Natural killer cell (primary cell): ENCODE measurements at places on chromosomes 2 and 18. TPM values are rescaled to one million over a fixed set of nuclear protein-coding genes. Genes with fewer than 3 reads are reported as not detected.

Gene PSMA8
- 1.3 TPM for total RNA-seq

Gene TNS1
- 3.0 TPM for total RNA-seq

Gene C2orf68
- 48.4 TPM for total RNA-seq

Gene TBR1
- not detected for total RNA-seq

Gene PLCL1
- 2.8 TPM for total RNA-seq

DNA sequence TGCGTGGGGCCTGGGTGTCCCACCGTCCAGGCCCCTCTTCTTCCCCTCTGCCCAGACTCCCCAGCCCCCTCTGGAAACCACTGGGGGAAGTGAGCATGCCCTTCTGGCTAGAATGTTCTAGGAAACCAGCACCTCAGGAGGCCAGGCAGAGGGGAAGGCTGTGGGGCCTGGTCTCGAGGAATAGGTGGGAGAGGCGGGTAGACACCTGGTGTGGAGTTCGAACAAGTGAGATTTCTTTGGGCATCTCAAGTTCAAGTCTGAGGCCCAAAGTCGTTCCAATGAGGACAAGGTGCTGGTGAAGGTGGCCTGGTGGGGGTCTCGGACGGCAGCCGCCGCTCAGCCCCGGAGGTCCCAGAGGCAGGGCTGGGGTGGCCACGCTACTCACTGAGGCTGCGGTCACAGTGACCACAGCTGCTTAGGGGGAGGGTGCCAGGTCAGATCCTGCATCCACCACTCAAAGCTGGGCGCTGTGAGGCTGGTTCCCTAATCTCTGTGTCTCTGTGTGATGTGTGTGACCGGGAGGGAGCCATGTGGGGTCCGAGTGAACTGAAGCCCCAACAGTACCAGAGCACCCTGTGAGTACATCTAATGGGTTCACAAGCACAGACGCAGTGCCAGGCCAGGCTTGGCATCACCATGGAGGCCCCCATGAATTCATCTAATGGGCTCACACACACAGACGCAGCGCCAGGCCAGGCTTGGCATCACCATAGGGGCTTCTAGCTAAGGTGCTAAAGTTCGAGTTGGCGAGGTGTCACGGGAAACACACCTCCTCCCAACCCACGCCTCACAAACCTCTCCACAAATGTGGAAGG is 26.5 kb upstream of the PXDN start:
- H3K27me3 ChIP-seq, result no peaks in the 10 kb centered on the region
- no peaks in the 10 kb centered on the region for H3K4me1 ChIP-seq
- no peak for DNase-seq
- H3K4me3 ChIP-seq, result no peak overlapping the region

GRCh38 chr2:120415060-120415459 is 69.1 kb downstream of the INHBB start:
- no peak overlapping the region for H3K4me3 ChIP-seq
- no peaks in the 10 kb centered on the region for H3K4me1 ChIP-seq
- H3K36me3 ChIP-seq, result no peaks in the 10 kb centered on the region

GRCh38 chr2:183474912-183475695 is 350.9 kb downstream of the NUP35 start:
- no peaks in the 10 kb centered on the region for H3K27me3 ChIP-seq
- no peak overlapping the region for H3K4me3 ChIP-seq
- no peaks in the 10 kb centered on the region for H3K4me1 ChIP-seq

GRCh38 chr2:169001116-169001815 is 29.9 kb downstream of the ABCB11 start:
- no peaks in the 10 kb centered on the region for H3K36me3 ChIP-seq
- H3K27me3 ChIP-seq, result no peaks in the 10 kb centered on the region
- no peak overlapping the region for H3K27ac ChIP-seq
- H3K4me3 ChIP-seq, result no peak overlapping the region
- DNase-seq, result no peak

GRCh38 chr18:71040161-71040560 is 751.3 kb downstream of the SOCS6 start:
- DNase-seq, result no peak
- H3K36me3 ChIP-seq, result no peaks in the 10 kb centered on the region
- no peak overlapping the region for H3K4me3 ChIP-seq
- H3K27ac ChIP-seq, result no peak overlapping the region
- H3K27me3 ChIP-seq, result no peaks in the 10 kb centered on the region

DNA sequence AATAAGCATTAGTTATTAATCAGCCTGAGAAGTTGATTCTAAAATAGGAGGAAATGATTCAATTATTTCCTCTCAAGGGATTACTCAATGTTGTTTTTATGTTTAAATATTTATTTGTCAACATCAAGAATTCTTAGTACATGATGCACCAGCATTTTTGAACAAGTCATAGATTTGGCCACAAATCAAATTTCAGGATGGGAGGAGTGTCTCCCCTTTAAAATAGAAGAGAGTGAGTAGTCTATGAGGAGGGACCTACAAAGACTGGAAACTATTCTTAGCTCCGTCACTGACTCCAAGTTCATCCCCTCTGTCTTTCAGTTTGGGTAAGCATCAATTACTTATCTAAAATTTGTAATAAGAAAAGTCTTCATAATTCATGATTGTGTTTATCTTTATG is 18.6 kb upstream of the IL18R1 start:
- no peak overlapping the region for H3K4me3 ChIP-seq
- no peaks in the 10 kb centered on the region for H3K36me3 ChIP-seq
- no peaks in the 10 kb centered on the region for H3K27me3 ChIP-seq
- no peak overlapping the region for H3K27ac ChIP-seq
- no peak for DNase-seq
- H3K4me1 ChIP-seq, result no peaks in the 10 kb centered on the region

- H3K4me1 ChIP-seq, result no peaks in the 10 kb centered on the region
- H3K36me3 ChIP-seq, result no peaks in the 10 kb centered on the region
- no peak overlapping the region for H3K4me3 ChIP-seq
- H3K27ac ChIP-seq, result no peak overlapping the region
Measured at GRCh38 chr2:45993476-45993991, 303.7 kb upstream of the EPAS1 start.

- no peak overlapping the region for H3K4me3 ChIP-seq
- H3K36me3 ChIP-seq, result peaks cover 53% of the 10 kb centered on the region
- peaks cover 20% of the 10 kb centered on the region for H3K4me1 ChIP-seq
- H3K27ac ChIP-seq, result no peak overlapping the region
Measured at GRCh38 chr2:219182331-219183150, 4.5 kb downstream of the RETREG2 start.

DNA sequence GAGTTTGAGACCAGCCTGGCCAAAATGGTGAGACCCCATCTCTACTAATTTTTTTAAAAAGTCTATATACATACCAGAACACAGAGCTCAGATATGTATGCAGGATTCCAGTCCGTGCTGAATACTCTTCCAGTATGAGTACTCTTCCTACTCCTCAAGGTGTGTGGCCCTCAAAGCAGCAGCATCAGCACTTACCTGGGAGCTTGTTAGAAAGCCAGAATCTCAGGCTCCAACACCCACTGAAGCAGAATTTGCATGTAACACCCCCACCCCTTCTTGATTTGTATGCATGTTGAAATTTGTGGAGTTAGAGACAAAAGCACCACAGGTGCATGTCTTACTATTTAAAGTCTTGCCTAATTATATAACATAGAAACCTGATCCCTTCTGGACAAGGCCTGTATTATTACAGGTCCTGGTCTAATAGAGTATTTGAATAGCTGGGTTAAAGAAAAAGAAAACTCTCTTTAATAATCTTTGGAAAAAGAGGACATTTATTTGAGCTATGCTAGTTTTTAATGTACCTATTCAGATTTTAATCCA is 50.3 kb upstream of the NFE2L2 start:
- DNase-seq, result no peak
- no peak overlapping the region for H3K4me3 ChIP-seq
- H3K4me1 ChIP-seq, result peaks cover 1% of the 10 kb centered on the region
- no peak overlapping the region for H3K27ac ChIP-seq
- no peaks in the 10 kb centered on the region for H3K27me3 ChIP-seq
- H3K36me3 ChIP-seq, result no peaks in the 10 kb centered on the region

DNA sequence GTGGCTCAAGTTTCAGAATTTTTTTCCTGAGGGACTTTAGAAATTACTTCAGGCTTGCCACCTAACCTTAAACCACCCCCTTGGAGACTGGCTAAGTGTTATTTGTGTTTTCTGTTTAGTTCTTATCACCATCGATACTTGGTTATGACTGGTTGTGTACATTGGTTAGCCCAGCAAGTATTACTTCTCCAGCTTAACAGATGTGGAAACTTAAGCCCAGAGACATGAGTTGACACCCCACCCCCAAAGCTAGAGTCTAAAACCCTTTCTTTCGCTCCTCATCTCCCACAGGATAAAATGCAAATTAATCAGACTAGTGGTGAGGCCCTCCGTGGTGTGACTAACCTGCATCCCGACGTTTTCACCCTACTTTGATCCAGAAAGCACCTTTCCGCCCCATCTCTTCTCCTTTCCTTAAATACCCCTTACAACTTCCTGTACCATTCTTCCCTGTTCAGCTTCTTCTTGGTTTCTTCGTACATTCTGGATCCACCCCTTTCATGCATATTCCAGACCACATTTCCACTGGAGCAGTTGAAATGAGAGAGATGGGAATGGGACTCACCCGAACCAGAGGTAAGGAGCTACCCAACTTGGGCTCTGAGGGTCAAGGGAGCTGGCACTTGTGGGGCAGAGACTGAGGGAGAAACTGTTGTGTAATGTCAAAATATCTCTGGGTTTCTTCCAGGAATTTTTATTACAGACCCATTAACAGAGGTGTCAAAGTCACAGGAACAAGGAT is 819 bp upstream of the MAP3K2 start:
- no peak for DNase-seq
- no peaks in the 10 kb centered on the region for H3K27me3 ChIP-seq
- peaks cover 29% of the 10 kb centered on the region for H3K4me1 ChIP-seq

GRCh38 chr2:88828397-88829137 is 137.1 kb downstream of the RPIA start:
- no peak overlapping the region for H3K27ac ChIP-seq
- no peaks in the 10 kb centered on the region for H3K36me3 ChIP-seq
- H3K27me3 ChIP-seq, result no peaks in the 10 kb centered on the region
- peaks cover 3% of the 10 kb centered on the region for H3K4me1 ChIP-seq
- H3K4me3 ChIP-seq, result no peak overlapping the region

DNA sequence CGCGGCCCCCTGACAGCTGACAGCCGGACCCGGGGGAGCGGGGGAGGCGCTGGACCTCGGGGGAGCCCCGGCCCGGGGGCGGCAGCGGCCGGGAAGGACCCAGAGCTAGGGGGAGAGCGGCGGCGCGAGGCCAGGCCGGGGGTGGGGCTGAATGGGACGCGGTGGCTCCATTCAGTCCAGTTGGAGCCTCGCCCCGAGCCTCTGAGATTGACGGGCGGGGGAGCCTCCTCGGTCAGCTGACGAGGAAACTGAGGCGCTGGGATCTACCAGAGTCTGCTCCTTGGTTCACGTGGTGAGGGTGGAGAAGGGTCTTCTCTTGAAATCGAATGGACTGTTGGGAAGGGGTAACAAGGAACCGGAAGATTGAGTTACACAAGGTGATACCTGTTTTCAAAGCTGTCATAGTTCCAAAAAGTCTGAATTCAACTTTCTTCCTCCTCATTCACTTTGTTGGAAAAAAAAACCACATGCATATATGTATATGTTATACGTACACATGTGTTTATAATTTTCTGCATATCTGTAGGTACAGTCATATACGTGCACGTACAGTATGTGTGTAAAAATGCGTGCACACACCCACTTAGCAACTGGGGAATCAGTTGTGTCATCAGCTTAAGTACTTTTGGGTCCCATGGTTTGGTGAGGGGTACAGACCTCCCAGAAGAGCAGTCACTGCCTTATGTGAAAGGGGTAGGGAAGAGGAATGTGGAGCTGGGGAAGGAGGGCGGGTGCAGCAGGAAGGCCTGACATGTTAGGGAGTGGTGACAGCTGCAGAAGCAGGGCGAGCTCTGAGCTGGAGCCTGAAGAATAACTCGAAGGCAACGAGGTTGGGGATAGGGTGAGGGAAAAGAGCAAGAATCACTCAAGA is 628 bp downstream of the PPP1R7 start:
- peaks cover 6% of the 10 kb centered on the region for H3K36me3 ChIP-seq
- peak overlapping the region; percentile 78 for H3K4me3 ChIP-seq
- peak; percentile 21 for DNase-seq
- no peak overlapping the region for H3K27ac ChIP-seq
- H3K27me3 ChIP-seq, result no peaks in the 10 kb centered on the region
- H3K4me1 ChIP-seq, result peaks cover 14% of the 10 kb centered on the region

DNA sequence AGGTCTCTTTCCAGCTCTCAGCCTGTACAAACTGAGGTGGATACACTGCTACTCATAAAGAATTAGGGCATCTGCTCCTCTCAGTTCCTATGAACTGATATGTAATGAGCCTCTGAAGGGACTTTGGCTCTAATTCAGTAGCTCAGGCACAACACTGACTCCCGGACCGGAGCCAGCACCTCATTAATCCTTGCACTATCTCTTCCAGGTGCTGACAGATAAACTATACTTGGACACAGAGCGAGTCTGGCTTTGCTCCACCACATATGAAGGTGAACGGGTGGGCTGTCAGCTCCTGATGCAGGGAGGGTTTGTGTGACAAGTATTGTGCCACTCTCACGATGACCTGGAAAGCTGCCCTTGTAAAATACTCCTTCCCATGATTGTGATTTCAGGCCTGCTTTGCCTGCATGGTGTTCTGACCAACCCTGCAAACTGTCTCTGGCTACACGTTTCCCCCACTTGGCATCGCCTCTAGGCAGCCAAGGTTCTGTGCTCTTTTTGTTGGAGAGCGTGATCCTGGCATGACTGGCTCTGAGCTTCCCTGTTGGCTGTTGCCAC is 111.6 kb upstream of the LMAN1 start:
- no peak for DNase-seq
- no peaks in the 10 kb centered on the region for H3K27me3 ChIP-seq
- no peak overlapping the region for H3K4me3 ChIP-seq
- no peaks in the 10 kb centered on the region for H3K36me3 ChIP-seq
- H3K4me1 ChIP-seq, result no peaks in the 10 kb centered on the region
- H3K27ac ChIP-seq, result no peak overlapping the region

DNA sequence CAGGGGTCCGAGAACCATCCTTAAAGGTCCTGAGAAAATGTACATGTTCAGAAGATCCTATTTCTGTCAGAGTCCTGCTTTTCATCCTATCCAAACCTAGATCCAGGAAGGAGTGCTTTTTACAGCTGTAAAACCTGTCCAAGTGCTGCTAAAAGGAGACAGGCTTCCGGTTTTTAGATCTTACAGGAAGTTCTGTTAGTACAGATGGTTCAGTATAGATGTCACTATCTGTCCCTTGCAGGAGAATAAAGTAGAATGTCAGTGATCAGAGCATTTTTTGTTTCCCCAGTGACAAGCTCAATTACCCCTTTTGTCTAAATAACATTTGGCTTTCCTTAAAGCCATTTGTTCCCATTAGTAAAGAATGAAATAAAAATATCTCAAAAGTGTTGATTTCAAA is 98.3 kb downstream of the NRP2 start:
- H3K4me3 ChIP-seq, result no peak overlapping the region
- DNase-seq, result no peak
- H3K27me3 ChIP-seq, result no peaks in the 10 kb centered on the region
- no peak overlapping the region for H3K27ac ChIP-seq
- no peaks in the 10 kb centered on the region for H3K36me3 ChIP-seq
